NCI-H1930 (cell line): ENCODE measurements at places on chromosomes 7 and 10.

- no peak for DNase-seq
Observed at GRCh38 chr10:52768001-52768532, 4.5 kb downstream of the MBL2 start.

- DNase-seq: no peak
Observed at GRCh38 chr7:139991269-139991666, 71.5 kb downstream of the PARP12 start.

- DNase-seq: no peak
Observed at GRCh38 chr10:326350-326749, 191.1 kb downstream of the ZMYND11 start.

GRCh38 chr7:140734096-140734495, 37.6 kb downstream of the NDUFB2 start:
- DNase-seq: no peak

- DNase-seq: no peak
Observed at GRCh38 chr10:51090190-51090589, 15.9 kb downstream of the PRKG1 start.
